Stimulated activated CD4-positive, alpha-beta T cell treated with anti-CD3 and anti-CD28 coated beads, Interleukin-1b, Interleukin-23, amount 100 ng/mL, for 4 hours (primary cell): ENCODE measurements at places on chromosomes 3 and 15.

DNA sequence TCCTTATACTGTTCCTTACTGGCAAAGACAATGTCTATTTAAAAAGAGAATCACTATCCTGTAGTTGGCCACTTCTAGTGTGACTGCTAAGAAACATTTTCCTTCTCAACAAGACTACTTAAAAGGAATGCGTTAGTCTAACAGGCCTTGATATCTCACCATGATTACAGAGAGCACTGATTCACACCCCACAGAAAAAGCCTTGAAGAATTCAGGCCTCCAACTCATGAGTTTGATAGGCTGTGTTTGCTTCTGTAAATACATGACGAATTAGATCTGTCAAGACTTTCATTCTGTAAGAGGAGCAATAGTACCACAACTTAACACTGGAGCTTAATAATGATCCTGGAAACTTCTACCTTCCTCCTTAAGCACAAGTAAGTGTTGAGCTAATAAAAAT is 432.8 kb upstream of the NR2F2 start:
- no peak for DNase-seq

GRCh38 chr15:41401904-41402267 is 410 bp downstream of the NDUFAF1 start:
- DNase-seq, result no peak

GRCh38 chr15:26179906-26180305 is 316.8 kb upstream of the ATP10A start:
- no peak for DNase-seq

DNA sequence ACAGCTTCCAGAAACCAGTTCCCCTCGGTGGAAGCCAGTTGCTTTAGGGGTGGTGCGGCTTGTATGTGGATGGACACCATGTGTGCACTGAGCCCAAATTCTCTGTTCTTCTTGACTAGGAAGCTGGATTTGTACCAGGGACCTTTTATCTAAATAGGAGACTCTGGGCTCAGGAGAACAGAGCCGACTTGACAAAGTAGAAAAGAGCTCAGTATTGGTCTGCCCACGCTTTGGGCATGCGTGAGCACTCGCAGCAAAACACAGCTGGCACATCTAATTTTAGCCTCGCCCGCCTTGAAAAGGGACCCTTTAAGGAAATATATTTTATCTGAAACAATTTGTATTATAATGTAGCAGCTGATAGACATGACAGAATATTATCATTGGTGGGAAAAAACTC is 1.1 kb upstream of the RBMS3 start:
- DNase-seq, result no peak

GRCh38 chr3:35789042-35789831 is 149.9 kb downstream of the ARPP21 start:
- DNase-seq, result no peak

DNA sequence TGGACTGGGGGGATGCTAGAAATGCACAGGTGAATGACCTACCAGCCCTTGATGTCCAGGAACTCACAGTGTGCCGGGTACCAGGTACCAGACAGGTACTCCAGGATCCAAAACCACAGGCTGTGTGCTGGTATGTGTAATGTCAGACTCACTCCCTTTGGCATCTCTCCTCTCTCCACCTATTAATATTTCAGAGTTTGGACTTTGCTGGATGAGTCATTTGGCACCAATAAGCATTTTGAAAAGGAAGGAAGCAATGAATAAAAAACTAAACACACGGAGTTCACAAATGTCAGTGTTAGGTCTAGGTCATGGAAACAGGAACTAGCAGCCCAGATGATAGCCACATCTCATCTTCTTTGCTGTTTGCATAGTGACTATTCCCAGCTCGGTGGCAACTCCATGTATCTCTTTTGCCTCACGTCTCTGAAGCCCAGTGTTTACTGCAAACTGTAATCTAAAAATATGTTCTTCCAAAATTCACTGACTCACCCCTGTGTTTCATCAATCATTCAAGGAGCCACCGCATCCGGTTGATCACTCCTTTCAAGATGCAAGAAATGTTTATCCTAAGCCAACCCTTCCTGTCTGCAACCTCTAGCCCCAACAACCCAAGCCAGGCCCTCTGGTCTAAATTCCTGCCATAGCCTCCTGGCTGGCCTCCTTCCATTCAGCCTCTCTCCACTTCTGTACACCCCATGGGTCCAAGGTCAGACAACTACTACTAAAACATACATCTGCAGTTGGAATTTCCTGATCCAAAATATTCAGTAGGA is 8.4 kb downstream of the ITGB5 start:
- no peak for DNase-seq

DNA sequence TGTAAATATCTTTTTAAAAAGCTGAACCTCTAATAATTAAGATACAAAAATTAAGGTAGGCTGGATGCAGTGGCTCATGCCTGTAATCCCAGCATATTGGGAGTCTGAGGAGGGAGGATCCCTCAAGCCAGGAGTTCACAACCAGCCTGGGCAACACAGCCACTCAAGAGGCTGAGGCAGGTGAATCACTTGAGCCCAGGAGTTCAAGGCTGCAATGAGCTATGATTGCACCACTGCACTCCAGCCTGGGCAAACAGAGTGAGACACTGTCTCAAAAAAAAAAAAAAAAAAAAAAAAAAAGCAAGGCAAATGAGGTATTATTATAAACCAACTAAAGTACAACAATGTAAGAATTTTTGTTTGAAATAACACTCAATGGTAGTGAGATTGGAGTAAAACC is 47.6 kb downstream of the EFHB start:
- no peak for DNase-seq

- no peak for DNase-seq
Measured at GRCh38 chr3:38000242-38000916, 9.8 kb downstream of the VILL start.

GRCh38 chr3:128439226-128439625 is 27.5 kb downstream of the DNAJB8 start:
- DNase-seq, result no peak

DNA sequence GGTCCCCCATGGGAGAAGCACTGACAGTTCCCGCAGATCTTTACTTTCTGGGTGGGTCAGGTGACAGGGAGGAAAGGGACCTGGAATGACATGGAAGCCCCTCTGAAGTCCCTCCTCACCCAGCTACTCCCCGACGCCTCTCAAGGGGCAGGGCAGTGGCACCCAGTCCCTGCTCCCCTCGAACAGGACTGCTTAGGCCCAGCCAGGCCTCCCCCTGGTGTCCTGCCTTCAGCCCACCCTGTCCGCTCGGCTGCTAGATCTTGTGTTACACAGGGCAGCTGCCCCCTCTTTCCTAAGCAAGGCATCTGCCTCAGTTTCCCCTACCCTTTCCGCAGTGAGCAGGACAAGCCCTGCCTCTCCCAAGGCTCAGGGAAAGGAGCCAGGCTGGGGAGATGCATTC is 226.5 kb downstream of the XXYLT1 start:
- DNase-seq, result no peak

- DNase-seq, result no peak
Measured at GRCh38 chr15:75943246-75943645, 39.6 kb downstream of the FBXO22 start.

DNA sequence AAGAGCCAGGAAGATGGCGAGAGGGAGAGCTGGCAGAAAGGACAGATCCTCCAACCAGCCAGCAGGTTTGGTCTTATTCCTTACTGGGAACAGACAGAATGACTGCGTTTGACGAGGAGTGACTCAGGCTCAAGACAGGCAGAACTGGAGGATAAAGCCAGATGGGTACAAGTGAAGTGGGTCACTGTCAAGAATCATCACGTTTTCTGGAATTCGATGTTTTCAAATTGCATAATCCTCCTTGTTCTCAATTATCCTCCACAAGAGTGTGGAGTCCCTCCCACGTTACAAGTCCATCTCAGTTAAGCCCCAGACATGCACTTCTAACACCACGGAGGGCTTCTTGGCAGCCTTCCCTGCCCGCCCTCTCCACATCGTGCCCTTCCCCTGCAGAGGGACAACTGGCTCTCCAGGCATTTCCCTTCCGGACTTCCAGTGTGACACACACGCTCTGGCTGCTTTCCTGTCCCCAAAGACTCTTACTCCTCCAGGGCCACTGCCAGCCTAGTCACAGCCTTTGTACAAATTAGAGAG is 183.1 kb downstream of the CHST2 start:
- DNase-seq, result no peak

GRCh38 chr3:190227064-190227463 is 95.2 kb downstream of the CLDN1 start:
- no peak for DNase-seq

DNA sequence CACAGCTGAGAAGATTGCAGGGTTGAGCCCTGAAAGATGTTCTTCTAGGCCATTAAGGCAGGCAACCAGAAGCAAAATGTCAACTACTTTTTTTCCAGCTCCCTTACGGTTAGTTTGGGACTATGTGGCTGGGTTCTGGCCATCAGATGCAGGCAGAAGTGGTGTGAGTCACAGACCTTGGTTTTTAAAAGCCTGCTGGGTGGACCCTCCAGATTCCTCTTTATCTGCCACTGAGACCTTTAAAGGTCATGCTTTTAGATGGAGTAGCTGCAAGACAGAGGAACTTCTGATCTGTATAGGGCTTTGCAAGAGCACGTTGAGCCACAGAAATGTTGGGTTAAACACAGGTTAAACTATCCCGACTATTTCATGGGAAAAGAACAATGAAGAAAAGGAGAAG is 102.9 kb downstream of the CHST2 start:
- DNase-seq, result no peak

DNA sequence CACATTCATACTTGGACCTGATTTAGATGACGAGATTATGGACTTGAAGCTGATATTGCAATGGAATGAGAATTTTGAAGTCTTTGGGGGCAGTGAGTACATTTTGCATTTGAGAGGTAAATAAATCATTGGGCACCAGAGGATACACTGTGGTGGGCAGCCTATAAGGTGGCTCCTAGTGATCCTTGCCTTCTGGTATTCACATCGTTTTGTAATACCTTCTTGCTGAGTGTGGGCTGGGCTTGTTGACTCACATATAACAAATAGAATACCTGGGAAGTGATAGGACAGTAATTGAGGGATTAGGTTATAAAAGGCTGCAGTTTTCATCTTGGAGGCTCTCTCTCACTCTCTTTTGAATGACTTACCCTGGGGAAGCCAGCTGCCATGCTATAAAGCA is 605.5 kb upstream of the KCNMB2 start:
- DNase-seq, result no peak

DNA sequence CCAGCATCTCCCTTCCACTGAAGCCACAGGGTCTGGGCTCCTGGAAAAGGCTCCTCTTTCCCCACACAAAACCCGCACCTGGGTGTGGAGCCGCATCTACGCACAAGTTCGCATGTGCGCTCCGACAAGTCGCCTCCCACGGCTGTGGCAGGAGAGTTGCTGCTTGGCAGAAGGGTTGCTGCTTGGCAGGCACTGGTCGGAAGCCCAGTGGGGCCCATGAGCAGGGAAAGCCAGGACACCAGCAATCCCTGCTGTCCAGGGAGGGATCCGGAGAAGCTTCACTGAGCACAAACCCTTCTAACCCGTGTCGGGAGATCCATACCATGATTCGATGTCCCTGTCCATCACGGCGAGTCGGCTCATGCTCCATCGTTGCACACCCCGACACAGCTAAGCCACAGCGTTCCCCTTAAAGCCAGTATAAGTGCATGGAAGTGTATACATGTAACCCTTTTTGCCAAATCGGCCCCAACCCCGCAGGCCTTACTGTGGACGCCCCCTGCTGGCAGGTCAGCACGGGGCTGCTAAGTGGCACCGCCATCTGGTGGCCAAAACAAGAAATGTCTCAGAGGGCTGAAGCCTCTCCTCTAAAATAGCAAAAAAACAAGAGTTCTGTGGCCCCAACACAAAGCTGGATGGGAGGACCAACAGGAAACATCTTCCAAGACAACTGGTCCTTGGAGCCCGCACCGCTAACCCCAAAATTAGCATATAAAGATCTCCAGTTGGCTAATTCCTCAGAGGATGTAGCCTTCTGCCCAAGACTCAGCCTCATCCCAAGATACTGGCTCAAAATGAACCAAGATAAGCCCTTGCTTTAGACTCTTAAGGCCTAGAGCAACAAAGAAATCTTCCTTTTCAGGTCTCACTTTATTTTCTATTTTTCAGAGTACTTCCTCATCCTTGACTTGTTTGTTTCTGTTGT is 8.3 kb downstream of the ANKRD63 start:
- DNase-seq, result peak; percentile 85

GRCh38 chr3:125287248-125287647 is 74.7 kb upstream of the SLC12A8 start:
- no peak for DNase-seq

DNA sequence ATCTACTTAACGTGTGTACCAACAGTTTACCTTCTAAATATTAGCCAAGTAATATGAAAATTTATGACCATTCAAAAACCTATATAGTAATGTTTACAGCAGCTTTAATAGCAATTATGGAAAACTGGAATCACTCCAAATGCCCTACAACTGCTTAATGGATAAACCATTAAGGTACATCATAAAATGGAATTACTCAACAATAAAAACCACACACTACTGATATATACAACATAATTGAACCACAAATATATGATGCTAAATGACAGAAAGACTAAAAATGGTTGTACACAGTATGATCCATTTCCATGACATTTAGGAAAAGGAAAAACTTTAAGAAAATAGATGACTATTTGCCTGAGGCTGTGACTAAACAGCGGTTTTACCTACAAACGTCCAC is 467.1 kb upstream of the EPHA6 start:
- DNase-seq, result no peak

- no peak for DNase-seq
Measured at GRCh38 chr3:3145831-3146230, 19.1 kb downstream of the TRNT1 start.

GRCh38 chr3:133049491-133049890 is 11.3 kb downstream of the TMEM108 start:
- no peak for DNase-seq

DNA sequence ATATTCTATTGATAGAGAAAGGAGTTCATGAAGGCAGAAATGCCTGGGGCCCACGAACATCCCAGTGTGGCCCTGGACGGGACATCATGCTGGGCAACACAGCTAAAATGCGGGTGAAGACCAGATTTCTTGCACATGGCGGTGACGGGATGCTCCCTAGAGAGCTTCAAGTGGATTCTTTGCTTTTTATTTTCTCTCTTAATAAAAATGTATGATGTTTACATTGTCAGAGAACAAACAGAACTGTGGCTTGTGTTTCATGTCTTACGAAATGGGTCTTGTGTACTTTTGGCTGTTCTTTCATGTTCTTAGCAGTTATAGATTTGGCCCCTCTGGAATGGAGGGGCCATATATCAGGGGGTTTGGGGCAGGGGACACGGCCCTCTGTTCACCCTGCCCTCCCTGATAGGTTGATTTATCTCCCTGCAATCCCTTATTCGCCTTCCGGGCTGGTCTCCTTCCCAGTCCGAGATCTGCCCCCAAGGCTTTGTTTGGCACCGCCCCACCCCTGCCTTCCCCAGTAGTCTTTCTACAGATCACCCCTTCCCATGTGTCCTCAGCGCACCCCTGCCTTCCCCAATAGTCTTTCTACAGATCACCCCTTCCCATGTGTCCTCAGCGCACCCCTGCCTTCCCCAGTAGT is 68.7 kb upstream of the CGNL1 start:
- DNase-seq, result no peak

DNA sequence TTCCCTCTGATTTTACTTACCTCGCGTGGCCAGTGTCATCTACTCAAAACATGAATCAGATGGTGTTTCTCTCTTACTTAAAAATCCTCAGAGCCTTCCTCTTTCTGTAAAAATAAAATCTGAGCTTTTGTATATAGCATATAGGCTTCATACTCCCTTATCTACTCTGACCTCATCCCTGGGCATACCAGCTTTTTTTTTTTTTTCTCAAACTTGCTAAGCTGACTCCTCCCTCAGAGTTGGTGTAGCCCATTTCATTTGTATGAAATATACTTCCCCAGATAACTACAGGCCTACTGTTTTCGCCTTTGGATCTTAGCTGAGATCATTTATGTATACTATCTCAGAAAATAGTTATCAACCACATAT is 648.9 kb upstream of the ALCAM start:
- DNase-seq, result no peak

GRCh38 chr3:58062472-58062871 is 54.2 kb downstream of the FLNB start:
- no peak for DNase-seq
